ENCODE measurements at places on chromosomes 11 and 22.

GRCh38 chr11:47186076-47186699 lies at the start of gene PACSIN3:
TSS of gene PACSIN3 (minus strand) at chr11:47186434. CDS start at chr11:47182727, 3,707 bp downstream.
- DNase-seq, result no peak

DNA sequence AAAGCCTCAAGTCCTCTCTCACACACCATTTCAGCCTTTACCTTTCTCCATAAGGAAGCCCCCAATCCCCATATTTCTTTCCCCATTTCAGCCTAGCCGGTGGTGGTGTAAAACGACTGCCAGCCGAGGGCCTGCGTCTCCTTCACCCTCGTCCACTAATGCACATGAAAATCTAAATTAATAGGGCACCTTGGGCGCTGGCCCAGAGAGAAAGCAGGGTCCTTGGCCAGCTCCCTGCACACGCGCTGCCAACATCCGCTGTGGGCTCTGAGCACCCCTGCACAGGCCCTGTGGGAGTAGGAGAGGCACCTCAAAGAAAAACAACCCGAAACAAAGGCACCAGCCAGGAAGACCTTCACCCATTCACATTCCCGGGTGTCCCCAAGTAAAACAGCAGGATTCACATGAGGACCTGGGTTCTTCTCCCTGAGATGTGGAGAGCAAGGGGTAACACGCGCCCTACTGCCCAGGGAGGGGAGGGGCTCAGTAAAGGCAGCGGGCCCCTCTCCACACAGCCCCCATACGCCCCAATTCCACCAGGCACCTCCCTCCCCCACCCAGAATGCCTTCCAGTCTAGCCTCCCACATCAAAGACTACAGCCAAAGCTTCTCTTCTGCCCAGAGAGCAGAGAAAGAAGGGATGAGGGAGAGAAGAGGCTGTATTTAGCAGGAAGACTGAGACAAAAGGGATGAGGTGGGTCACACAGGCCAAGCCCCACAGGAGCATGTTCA lies 79.0 kb downstream of the MICAL3 start:
- no peak for DNase-seq

GRCh38 chr22:20173772-20174171 lies 22.9 kb upstream of the CCDC188 start:
- DNase-seq, result peak; percentile 80

DNA sequence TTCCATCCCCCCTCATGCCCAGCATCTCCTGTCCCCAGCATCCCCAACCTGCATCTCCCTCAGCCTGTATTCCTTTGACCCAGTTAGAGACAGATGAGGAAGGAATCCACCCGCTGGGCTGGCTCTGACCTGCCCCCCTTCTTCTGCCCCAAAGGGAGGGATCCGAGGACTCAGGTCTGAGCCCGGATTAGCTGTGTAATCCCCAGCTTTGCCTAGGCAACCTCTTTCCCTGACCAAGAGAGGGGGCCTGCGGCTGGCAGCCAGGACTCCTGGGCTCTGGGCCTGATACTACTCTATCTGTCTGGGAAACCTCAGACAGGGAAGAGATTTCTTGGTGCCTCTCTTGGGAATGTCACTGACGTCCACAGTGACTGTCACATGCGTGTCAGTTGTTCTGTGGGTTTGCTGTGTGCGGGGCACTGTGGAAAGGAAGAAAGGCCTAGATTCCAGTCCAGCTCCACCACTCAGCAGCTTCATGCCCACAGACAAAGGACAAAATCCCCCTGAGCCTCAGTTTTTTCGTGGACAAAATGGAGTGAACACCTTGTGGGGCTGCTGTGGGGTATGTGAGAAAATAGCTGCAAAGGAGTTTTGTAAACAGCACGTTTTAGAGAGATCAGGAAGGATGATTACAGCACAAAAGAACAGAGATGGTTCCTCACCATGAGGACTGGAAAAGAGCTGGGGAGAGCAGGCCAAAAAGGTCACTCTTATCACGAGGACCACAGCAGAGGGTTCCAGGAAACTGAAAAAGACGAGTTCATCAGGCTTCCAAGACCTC lies 1.3 kb upstream of the NDUFV1 start:
- DNase-seq, result no peak

GRCh38 chr11:10004526-10005113 lies 289.4 kb downstream of the SBF2 start:
- DNase-seq, result no peak

DNA sequence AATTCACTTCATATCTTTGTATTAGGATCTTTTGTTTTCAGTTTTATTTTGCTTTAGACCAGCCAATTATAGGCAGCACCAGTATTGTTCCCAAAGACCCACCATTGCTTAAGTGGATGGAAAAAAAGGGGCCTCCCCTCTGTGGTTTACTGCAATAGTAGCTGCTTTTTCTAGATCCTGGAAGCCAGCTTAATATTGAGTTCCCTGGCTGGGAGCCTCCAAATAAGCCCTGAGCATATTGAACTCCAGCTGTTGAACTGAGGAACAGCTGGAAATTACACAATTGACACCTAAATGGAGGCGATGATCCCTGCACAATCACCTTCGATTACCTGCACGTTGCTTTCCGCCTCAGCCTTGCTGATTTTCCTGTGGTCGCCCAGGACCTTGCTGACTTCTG lies 576.0 kb downstream of the SOX6 start:
- DNase-seq, result no peak

DNA sequence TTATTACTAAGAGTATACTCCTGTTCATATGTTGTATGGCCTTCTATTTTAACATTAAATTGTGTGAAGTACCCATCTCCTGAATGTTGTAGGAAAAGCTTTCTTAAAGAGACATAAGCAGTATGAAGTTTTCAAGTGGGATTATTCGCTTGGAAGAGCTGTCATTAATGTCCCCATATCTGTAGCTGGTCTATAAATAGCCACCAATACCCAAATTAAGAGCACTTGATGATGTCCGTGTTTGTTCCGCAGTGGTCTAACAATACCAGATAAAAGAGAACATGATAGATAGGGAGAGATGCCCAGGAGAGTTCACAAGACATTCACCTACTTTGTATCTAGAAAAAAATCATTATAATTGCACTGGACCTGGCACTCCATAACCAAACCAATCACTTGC lies 527.6 kb downstream of the DLG2 start:
- no peak for DNase-seq

DNA sequence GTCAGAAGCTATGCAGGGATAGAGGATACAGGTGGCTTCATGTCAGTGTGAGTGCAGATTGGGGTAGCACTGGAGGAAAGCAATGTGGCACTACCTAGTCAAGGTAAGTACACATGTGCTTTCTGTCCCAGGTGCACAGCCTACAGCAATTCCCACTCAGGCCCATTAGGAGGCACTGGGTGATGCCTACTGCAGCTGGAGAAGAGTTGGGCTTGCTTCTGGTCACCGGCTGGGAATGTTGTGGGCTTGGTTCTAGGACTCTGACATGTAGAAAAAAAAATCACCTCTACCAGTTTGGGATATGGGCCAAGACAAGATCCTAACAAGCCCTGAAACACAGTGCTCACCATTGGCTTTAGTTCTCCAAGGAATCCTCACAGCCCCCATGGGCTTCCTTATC lies 69.7 kb downstream of the TENM4 start:
- no peak for DNase-seq

GRCh38 chr11:61701242-61701886 lies 21.2 kb downstream of the DAGLA start:
- peak; percentile 46 for DNase-seq

GRCh38 chr22:44573451-44573850 lies 75.4 kb upstream of the RTL6 start:
- DNase-seq, result no peak

GRCh38 chr11:8694137-8694536 lies 11.5 kb downstream of the RPL27A start:
- DNase-seq, result no peak

- no peak for DNase-seq
Observed at GRCh38 chr22:24209687-24210086, 28.4 kb downstream of the SUSD2 start.

DNA sequence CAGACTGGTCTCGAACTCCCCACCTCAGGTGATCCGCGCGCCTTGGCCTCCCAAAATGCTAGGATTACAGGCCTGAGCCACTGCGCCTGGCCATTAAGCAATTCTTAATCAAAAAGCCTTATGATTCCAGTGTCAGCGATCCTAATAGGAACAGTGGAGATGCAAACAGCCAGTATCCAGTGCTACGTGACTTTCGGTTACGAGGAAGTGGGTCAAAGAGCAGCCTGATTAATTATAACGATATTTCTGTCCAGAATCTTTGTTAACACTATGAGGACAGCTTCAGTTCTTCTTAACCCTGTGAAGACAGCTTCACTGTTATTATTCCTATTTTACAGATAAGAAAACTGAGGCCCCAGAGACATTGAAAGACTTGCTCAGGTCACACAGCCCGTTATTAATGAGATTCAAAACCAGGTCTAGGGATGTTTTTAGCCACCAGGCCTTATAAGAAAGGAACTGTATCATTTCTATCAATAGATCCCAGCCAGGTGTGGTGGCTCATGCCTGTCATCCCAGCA lies 17.3 kb upstream of the HMOX1 start:
- no peak for DNase-seq

GRCh38 chr22:30116362-30117117 lies 36.3 kb downstream of the HORMAD2 start:
- no peak for DNase-seq

- no peak for DNase-seq
Observed at GRCh38 chr11:9203691-9204311, 61.3 kb downstream of the DENND5A start.

- DNase-seq, result no peak
Observed at GRCh38 chr11:662689-663274, 25.7 kb downstream of the DRD4 start.

DNA sequence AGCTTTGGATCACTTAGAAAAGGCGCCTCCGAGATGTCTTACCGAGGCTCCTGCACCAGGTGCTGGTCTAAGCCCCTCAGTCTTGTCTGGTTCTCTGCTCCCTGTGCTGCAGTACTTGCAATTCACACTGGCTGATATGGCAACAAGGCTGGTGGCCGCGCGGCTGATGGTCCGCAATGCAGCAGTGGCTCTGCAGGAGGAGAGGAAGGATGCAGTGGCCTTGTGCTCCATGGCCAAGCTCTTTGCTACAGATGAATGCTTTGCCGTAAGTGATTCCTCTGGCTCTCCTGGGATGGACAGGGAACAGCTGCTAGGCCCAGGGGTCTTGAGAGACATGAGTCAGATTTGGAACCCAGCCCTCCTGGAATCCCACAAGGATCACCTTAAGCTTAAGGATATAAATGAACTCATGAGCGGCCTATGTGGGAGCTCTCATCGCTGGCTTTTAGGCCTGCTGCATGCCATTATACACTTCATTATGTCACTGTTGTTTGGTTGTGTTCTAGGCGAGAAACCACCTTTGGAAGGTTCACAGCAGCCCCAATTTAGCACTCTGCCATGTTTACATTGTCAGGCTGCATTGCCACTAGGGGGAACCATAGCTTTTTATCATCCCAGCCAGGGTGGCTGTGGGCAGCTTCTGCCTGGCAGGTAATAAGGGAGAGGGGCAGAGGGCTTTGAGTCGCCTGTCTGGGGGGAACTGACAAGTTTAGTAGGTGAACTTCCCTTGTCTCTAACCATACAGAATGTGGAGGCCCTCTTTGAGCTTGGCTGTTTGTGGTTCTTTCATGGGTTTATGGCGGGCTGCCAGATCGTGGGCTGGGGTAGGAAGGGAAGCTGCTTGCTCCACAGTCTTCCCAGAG lies 8.5 kb downstream of the ACAD8 start:
- DNase-seq, result peak; percentile 18

DNA sequence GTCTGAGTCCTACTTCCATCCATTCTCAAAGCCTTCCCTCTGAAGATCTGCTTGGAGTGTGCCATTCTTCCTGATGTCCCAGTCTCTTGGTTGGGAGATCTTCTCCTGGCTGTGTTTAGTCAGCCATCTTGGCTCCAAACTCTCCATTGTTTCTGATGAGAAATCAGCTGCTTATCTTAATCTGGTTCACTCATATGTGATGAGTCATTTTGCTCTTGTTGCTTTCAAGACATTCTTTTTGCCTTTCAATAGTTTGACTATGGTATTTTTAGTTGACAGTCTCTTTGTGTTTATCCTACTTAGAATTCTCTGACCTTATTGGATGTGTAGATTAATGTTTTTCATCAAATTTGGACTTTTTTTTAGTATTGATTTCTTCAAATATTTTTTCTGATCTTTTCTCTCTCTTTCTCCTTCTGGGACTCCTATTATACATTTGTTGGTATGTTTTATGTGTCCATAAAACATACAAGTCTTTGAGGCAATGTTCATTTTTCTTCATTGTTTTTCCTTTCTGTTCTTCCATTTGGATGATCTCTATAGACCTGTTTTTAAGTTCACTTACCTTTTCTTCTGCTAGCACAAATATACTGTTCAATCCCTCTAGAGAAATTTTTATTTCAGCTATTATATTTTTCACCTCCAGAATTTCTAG lies 77.2 kb upstream of the CLPB start:
- no peak for DNase-seq

- no peak for DNase-seq
Observed at GRCh38 chr11:112401036-112401769, 140.5 kb upstream of the PLET1 start.

DNA sequence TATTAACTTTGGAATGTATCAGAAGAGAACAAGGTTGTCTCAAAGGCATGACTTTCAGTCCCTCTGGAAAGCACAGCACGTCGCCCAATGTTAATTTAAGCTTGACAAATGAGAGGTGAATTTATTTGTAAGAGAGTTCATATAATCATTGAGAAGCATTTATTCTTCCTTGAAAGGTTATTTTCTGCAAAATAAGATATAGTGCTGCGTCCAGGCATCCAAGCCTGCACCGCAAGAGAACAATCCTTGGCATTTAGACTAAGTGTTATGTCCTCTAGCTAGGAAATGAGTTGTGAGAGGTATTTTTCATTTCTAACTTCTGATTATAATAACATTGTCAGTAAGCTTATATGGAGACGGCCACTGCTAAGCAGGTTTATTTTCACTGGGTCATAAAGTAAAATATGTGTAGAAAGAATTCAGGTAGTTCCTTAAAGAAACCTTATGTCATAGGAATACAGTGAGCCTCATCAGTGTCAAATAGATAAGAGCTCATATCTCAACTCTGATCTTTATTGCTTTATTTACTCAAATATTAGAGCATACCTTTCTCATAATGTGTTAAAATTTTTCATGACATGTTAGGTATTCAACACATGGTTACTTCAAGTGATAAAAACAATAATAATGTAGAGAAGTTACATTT lies 182.0 kb downstream of the LUZP2 start:
- DNase-seq, result no peak

DNA sequence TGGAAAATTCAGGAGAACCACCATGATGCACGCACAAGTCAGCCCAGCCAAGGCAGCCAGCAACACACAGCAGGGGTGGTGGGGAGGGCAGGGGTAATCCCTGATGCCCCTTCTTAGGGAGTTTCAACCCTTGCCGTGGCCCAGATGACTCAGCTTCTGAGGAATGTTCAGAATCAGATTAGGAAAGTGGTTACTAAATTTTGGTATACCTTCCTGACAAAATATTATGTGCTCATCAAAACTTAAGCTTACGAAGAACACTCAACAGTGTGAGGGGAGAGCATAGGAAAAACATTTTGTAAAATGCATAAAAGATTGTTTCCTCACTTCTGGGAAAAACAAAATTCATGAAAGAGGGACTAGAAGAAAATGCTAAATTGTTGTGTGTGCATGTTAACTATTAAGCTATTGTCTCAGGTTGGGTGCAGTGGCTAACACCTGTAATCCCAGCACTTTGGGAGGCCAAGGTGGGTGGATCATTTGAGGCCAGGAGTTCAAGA lies 32.1 kb downstream of the SERPIND1 start:
- no peak for DNase-seq
